ENCODE measurements at places on chromosomes 12 and 14.

DNA sequence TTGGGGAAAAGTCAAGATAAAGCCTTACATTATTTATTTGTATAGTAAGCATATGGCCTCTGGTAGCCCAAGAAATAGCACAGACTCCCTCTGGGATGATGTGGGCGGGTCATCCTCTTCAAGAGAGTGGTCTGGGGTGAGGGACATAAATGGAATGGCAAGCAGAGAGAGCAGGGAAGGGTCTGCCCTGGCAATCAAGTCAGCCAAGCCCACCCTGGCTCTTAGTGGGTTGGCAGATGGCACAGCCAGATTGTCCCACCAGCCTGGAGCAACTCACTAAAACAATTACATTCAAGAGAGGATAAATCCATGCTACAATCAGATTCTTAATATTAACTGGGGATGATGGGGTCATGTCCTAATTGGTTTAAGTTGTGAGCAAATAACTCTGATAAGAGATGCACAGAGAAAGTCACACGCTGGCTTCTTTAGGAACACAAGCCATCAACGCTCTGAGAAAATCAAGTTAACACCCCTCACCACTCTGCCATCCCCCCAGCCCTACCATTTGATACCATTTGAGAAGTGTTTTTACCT is 2.8 kb upstream of the PELI2 start:
- DNase-seq, result no peak

DNA sequence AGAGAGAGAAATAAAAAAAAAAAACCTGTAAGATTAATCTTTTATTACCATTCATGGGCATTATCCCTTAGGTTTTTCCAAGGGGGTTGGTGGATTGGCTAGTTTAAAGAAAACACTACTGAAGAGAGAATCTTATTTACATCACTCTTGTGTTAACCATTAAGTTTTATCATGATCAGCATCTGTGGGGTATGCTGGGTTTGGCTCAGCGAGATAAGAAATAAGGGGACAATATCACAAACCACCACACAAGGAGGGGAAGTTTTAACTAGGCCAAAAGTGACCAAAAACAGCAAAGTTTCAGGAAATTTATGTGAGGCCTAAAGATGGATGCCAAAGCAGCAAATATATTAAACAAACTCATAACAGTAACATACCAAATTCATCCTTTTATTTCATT is 548.6 kb downstream of the SLC16A7 start:
- DNase-seq, result no peak

DNA sequence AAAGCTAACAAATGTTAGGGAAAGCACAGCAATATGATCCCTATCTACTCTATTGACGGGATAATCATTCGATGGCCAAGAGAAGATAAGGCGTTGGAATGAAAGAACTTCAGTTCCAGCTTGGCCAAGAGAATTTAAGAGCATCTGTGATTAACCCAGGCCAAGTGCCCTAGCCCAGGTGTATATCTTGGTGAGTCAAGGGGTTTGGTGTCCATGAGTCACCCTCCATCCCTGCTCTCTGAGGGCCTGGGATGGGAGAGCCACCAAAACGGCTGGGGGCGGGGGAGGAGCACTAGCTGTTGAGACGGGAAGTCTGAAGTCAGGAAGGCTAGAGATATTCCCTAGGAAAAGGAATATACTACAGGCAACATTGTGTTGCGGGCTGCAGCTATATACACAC is 13.0 kb downstream of the TBPL2 start:
- DNase-seq, result no peak

DNA sequence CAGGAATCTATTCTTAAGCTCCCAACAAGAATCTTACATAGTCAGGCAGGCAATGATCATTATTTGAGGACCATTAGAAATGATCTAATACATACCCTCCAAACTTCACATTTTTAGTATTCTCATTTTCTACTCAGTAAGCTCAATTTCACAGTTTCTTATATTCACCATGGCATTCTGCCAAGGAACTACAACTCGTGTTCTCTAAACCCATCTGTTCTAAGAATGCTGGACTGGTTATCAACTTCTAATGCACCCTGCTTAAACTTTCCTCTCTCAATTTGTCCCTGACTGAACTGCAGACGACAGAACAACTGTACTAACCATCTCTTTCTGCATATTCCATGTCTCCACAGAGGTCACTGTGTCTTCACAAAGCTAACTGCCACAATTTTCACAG is 58.6 kb downstream of the GXYLT1 start:
- DNase-seq, result no peak

DNA sequence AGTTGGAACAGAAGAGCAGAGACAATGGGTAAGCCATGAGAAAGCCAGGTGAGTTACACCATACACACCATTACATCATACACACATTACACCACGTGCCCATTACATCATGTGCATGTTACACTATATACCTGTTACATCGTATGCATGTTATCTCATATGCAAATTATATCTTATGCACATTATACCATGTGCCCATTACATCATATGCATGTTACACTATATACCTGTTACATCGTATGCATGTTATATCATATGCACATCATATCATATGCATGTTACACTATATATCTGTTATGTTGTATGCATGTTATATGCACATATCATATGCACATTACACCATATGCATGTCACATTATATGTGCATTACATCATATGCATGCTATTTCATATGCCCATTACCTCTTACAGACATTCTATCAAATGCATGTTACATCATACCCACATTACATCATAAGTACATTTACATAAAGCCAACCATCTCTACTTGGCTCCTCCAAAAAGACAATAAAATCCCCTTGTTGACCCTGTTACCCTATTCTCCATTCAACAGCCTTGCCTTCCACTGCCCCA is 207.2 kb downstream of the KSR2 start:
- no peak for DNase-seq

DNA sequence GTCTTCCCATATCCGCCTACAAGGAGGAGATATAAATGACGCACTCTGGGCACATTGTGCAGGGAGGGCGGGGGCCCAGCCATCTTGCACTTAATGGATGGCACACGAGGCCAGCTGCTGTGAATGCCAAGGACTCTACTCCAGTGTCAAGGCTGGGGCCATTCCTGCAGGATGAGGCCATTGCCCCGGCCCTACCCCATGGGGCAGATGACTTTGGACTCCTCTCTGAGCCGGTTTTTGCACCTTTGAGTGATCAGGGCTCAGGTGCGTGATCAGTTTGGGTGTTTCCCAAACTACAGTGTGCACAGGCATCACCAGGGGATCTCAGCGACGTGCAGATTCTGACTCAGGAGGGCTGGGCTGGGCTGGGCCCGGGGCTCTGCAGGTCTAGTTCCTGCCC is 16.1 kb downstream of the MMAB start:
- DNase-seq, result no peak

DNA sequence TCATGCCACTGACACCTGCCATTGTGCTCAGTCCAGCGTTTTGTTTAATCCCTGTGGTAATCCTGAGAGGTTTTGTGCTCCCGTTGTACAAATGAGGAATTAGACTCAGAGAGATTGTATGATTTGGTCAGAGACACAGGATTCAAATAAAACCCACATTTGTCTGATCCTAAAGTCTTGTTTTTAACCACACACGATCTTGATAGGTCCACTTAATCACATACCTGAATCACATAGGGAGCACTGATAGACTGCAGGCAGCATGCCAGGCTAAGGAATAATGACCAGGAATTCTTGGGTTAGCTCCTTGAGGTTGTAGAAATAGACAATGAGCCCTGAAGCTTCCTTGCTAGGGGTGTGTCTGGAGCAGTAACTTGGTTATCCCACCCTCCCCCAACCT is 202.6 kb upstream of the RGS6 start:
- no peak for DNase-seq

- DNase-seq, result no peak
Measured at GRCh38 chr14:20419419-20419818, 6.1 kb upstream of the TEP1 start.

DNA sequence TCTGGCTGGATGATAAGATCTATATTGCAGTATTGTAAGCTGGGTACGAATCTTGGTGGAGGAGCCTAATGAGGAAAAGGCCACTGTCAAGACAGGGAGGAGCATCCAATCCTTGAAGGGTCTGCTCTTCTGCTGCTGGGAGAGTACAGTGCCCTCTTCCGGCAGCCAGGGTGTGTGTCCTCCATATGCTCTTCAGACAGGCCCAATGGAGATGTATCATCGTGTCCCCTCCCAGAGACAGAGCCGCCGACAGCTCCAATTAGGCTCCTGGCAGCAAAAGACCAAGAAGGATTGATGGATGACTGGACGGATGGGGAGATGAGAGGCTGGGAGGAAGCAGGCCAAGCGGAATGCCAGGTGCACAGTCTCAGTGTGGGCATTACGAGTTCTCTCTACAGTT is 51.6 kb upstream of the PIWIL1 start:
- DNase-seq, result no peak

DNA sequence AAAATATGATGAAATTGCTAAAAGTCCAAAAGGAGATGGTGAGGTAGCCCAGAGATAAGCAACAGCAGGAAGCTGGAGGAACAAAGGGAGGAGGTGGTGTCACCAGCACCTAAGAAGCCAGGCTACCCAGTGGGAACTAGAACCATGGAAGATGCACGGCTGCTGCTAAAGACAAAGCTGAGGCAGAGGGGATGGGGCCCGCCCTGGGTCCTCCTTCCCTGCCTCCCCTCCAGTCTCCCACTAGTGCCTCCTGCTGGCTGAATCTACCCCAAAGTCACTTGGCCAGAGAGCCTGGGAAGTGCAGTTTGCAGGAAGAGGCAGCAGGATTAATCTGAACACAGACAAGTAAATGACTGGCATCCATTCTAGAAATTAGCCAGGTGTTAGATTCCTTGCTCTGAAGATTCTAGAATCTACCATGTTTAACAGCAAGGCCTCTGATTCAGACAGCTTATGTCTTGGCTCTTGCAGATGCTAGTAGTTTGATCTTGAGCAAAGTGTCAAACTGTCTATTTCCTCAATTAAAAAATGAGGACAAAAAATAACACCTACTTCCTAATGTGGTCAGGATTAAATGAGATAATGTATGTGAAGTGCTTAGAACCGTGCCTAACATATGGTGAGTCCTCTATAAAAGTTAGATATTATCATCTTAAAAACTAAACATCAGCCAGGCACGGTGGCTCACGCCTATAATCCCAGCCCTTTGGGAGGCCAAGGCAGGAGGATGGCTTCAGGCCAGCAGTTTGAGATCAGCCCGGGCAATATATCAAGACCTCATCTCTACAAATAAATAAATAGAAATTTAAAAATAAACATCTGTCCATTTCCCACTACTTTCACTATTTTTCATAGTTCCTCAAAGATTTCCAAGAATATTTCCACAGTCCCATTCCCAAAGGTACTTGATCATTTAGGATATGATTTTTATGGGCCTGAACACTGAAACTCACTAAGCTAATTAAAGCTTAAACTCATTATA is 5.8 kb upstream of the LRP10 start:
- DNase-seq, result no peak

GRCh38 chr12:86057092-86057845 is 183.2 kb downstream of the NTS start:
- no peak for DNase-seq

GRCh38 chr12:113278141-113278540 is 56.8 kb downstream of the SLC8B1 start:
- no peak for DNase-seq

- DNase-seq, result no peak
Measured at GRCh38 chr12:117059156-117059555, 40.1 kb downstream of the TESC start.

GRCh38 chr14:88669346-88669745 is 106.5 kb downstream of the ZC3H14 start:
- DNase-seq, result no peak

DNA sequence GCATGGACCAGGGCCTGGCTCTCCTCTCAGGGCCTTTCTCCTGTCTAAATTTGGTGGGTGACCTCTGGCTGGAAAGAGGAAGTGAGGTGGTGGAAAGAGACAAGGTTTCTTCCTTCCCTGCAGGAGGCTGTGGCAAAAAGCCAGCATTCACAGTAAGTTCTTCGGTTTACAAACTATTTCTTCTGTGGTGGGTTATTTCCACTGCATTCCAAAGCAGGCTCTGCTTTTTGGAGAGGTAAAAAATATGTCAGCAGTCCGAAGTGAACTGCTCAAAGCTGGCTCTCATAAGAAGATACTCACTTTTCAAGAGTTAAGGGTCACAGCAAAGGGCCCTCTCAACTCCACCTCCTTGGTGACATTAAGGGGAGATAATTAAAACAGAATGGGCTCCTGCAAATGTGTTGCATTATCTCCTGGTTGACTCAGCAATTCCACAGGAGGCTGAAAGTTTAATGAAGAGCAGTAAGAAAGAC is 48.9 kb upstream of the POC1B start:
- no peak for DNase-seq

DNA sequence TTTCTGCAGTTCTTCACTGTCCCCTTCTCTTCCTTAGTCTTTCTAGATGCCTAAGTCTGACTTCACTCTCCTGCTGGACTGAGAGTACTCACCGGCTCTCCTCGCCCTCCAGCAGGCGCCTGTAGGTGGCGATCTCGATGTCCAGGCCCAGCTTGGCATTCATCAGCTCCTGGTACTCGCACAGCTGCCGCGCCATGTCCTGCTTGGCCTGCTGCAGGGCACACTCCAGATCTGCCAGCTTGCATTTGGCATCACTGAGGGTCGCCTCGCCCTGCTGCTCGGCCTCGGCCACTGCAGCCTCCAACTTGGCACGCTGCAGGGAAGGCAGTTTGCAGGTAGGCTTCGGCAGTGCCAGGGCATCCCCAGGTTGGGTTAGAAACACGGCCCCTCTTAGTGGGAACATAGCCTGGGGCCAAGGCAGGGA is 5.2 kb downstream of the KRT84 start:
- no peak for DNase-seq

DNA sequence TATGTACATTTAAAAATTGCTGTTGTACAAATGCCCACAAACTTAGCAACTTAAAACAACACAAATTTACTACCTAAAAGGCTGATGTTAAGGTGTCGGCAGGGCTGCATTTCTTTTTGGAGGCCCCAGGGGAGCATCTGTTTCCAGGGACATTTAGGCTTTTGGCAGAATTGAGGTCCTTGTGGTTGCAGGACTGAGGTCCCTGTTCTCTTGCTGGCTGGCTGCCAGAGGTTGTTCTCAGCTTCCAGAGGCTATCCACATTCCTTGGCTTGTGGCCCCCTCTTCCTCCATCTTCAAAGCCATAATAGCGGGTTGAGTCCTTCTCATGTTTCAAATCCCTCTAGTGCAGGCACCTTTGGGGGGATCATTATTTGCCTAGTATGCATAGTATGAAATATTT is 22.4 kb upstream of the KRT83 start:
- no peak for DNase-seq

DNA sequence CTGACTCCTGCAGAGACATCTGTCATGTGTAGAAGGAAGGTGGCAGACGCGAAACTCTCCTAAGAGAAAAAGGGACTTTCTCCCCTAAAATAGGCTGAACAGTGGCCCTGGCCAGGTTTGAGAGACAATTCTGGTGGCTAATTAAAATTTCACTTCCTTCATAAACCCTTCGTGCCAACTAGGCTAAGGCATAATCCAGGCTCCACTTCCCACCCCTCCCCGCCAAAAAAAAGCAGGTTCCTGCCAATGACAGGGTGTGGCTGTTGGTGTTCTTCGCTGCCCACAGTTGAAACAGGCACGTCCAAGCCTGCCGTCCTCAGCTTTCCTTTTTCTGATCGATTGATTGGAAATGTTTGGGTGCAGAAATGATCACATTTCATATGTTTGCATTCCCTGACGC is 144.6 kb downstream of the GCH1 start:
- no peak for DNase-seq
